ENCODE measurements at places on chromosomes 2 and 18. TPM values are rescaled to one million over a fixed set of nuclear protein-coding genes. Genes with fewer than 3 reads are reported as not detected.
A peak's percentile ranks its signal among the peaks of the same experiment; 100 is the strongest.

DNA sequence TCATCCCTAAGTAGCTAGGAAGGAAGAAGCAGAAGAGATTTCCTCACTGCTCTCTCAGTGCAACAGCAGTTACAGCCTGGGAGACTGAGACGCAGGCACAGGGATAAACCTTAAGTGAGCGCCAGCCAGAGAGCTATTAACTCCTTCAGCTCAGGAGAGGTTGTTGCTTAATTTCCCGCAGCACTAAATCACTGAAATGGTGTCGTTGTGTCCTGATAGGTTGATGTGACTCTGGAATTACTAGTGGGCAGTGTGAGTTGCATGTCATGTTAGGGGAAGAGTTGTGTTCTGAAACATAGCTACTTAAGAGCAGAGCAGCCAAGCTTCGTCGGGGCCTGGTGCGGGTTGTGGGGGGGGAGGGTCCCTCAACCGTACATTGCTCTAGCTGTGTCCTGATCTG lies 225.8 kb downstream of the NAPG start:
- no peak for DNase-seq

DNA sequence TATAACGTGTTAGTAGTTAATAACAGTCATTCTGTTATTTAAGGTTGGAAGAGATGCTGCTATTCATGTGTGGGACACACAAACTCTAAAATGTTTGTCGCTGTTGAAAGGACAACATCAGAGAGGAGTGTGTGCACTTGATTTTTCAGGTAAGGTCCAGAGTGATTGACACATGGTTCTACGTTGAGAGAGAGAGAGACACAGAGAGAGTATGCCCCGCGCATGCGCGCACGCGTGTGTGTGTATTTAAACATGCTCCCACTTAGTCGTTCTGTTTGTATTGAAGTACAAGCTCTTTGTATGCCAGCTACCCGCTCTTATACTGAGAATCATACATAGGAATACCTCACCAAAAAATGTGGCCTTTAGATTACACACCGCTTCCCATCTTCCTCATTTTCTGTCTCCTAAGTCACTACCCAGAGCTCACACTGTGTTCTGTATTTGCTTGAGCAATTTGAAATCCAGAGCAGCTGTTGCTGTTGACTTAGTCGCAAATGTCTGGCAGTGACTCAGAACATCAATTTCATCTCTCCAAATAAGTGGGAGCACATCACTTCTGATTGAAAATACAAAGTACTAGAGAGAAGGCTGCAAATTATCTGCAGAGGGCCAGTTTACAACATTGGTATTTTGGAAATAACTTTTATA lies 148.1 kb downstream of the EML6 start:
- no peak for DNase-seq

DNA sequence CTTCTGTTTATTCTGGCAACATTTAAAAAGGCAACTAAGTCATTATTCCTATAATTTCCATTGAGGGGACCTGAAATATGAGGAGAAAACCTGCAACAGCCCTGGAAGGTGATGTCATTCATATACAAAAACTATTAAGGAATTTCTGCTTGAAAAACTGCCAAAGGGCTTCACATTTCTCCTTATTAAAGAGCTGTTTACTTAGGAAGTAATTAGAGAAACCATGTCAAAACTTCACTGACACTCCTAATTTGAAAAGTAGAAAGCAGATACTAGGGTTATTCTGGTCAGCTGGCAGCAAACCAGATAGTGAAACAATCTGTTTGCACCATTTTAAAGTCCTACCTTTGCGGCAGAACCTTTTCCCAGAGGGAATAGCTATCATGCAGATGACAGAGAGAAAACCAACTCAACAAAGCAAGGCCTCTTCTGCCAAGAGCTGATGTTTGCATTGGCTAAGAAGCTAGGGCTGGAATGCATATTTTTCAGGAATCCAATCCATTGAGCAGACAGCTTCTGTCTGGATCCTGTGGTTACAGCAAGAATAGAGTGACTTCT lies 592.2 kb upstream of the SYT4 start:
- no peak for DNase-seq

- no peak for DNase-seq
Observed at GRCh38 chr2:121049950-121050585, 234.9 kb downstream of the TFCP2L1 start.

- DNase-seq: no peak
Observed at GRCh38 chr2:239283961-239284795, 116.6 kb downstream of the HDAC4 start.

GRCh38 chr18:78757014-78757413 lies 222.6 kb upstream of the SALL3 start:
- DNase-seq: no peak

TFCP2L1 gene
- polyA plus RNA-seq: 61.0 TPM

DNA sequence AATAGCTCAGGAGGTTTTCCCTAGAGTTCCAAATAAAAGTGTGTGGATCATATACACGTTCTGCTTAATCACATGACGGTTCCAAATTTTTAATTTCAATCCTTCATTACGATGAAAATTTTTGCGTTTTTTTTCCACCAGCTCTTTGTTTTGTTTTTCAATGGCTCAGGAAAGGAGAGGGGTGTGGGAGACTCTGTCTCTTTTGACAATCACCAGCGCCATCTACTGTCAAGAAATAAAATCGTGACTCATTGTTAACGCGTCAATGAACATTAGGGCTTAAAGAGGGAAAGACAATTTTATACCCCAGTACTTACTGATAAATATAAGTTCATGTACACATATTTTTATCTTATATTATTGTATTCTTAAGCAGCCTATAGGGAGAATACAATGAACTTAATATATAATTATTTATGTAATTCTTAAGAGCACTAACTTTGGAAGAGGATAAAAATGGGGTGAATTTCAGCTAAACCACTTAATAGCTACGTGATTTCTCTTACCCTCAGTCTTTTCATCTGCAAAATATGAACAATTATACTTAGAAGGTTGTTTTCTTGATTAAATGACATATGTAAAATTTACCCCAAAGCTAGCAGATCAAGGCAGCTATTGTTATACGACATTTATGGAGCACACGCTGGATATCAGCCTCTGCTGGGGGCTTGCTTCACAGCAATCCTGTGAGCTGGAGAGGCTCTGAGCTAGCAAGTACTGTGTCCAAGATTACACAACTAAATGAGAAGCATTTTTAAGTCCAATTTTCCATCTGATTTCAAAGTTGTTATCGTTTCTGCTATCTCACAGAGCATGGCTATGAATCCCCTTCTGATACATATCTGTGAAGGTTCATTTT lies 47.4 kb upstream of the RMDN2 start:
- DNase-seq: peak; percentile 57

- no peak for DNase-seq
Observed at GRCh38 chr2:142755191-142755590, 122.3 kb upstream of the KYNU start.

ARHGAP25 gene
- polyA plus RNA-seq: 5.9 TPM

FAM161A gene
- 24.9 TPM for polyA plus RNA-seq

DNA sequence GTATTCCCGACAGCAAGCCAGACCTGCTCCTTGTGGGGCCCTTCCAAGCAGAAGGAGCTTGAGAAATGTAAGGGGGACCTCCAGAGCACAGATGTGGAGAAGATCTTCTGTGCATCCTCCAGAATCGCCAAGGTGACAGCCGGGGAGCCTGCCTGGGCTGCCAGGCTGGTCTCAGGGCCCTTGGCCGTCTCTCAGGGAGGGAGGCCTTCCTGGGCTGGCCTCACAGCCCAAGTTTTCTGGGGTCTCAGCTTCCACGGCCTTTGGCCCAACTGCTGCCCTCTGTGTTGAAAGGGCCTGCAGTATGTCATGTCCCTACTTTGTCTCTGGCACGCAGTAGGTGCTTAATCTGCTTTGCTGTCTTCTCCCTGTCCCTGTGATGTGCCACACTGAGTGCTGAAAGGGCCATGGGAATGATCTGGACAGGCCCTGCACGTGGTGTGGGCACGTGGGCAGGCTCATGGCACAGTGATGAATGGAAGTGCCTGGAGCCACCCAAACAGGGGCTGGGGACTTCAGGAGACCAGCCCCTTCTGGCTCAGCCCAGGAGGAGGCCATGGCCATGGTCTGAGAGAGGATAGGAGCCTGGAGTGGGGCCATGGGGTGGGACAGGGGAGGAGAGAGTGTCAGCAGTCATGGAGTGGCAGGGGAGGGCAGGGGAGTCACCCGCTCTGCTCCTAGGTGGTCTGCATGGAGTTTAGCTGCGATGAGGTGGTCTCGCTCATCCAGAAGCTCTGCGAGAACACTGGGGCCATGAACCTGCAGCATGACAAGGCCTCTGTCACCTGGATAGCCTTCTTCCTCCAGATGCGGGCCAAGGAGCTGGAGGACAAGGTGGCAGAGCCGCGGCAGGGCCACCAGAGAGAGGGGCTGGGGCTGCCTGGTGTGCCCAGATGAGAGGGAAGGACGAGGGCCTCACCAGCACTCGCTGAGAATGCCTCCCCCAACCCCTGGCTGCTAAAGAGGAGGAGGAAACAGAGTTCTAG lies 35.4 kb downstream of the HJURP start:
- DNase-seq: no peak

IL36B gene
- not detected for polyA plus RNA-seq

- DNase-seq: peak; percentile 17
Observed at GRCh38 chr18:33210575-33211189, 229.8 kb downstream of the CCDC178 start.

GPC1 gene
- polyA plus RNA-seq: 26.8 TPM

DNA sequence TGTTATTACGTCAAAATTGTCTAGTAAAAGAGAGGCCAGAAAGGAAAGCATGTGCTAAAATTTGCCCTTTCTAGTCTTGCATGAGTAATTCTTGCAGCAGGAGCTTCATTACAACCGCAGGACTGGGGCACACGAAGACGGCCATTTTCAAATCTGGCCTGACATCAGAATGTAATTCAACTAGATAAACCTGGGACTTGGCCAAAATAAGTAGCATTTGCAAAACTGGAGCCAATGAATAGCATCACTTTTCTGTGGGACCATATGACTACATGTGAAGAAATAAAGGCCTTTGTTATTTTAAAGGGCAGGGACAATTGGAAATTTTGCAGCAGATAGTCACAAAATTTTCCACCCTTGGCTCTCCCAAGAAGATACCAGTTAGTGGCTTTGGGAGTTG lies 3.0 kb upstream of the FZD7 start:
- DNase-seq: no peak

DNA sequence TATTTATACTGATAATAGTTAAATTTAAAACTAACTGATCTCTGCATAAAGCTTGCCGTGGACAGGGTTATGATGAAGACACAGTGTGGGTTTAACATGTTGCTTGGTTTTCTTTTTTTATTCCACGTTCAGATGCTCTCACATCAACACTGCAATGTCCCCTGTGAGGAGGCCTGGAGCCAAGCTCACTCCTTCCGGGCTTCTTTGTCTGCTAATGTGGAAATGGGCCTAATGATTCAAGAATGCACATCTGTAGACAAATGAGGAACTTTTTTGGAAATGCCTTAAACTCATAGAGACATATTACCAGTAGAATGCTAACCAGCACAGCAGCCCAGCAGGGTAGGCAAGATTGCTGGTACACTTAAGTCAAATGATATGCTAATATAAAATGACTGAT lies 208.0 kb downstream of the GALR1 start:
- no peak for DNase-seq
